ENCODE measurements at places on chromosomes 6 and 20.

DNA sequence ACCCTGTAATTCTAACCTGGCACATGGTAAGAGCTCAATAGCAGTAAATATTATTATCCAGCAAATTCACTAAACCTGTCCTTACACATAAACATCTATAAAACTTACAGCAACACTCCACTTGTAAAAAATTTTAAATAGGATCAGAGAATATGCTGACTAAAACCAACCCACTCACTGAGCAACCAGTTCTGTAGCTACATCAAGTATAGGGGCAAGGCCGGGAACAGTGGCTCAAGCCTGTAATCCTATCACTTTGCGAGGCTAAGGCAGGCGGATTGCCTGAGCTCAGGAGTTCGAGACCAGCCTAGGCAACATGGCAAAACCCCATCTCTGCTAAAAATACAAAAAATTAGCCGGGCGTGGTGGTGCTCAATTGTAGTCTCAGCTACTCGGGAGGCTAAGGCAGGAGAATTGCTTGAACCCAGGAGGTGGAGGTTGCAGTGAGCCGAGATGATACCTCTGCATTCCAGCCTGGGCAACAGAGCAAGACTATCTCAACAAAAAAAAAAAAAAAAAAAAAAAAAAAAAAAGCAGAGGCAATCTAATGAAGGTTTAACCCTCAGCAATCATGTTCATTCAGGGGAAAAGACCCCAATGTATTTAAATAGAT lies 6.8 kb downstream of the STAU1 start:
- DNase-seq: no peak

GRCh38 chr6:81834141-81834681 lies 81.7 kb upstream of the TENT5A start:
- no peak for DNase-seq

GRCh38 chr20:57930351-57930750 lies 220.5 kb upstream of the PMEPA1 start:
- no peak for DNase-seq

- no peak for DNase-seq
These were observed 48.9 kb downstream of the HIVEP1 start for GRCh38 chr6:12060780-12061609.

- no peak for DNase-seq
These were observed 150.8 kb upstream of the RIPOR2 start for GRCh38 chr6:25086500-25087091.

DNA sequence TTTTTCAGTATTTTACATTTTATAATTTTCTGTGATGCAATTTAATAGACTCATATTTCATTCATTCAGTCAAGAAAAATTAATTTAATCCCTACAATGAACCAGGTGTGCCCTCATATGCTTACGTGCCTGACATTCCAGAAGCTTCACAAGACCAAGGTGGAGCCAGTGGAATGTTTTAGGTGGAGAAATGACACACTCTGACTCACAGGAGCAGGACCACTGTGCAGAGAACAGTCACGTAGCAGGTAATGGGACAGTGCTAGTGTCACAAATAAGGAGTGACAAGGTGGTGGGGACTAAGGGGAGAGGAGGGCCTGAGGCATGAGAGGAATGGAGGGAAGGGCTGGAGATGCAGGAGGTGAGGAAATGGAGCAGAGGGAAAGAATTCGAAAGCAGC lies 37.0 kb upstream of the HLA-G start:
- DNase-seq: no peak

DNA sequence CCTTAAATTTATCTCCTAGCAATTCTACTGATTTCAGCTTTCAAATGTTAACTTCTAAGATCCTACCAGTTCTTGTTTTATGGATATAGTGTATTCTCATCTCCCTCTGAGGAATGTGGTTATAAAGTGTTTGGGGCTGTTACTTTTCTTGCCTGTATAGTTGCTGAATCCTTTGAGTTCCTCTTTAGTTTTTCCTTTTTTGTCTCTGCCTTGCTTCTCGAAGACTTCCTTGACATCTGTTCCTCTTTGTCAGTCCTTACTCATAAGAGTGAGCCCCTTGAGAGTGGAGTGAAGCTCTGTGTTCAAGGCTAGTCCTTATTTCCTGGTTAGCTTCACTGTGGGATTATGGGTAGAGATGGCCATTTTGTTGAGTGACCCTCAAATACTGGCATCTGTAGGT lies 84.6 kb downstream of the ELOVL4 start:
- no peak for DNase-seq

GRCh38 chr6:162147805-162148204 lies 579.8 kb downstream of the PRKN start:
- DNase-seq: no peak

- no peak for DNase-seq
These were observed 71.1 kb upstream of the NFATC2 start for GRCh38 chr20:51613580-51613979.

DNA sequence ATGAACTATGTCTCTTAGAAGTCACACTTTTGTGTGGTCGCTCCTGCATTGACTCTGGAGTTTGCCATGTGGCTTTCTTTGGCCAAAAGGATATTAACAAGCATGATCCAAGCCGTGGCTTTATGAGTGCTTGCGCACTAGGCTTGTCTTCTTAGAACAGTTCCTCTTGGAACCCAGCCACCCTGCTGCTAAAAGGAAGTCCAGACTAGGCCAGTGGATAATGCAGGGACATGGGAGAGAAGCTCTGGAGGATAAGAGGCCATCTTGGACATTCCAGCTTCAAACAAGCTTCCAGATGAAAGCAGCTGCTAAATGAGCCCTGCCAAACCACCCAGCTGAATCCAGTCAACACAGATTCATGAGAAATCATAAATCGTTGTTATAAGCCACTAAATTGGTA lies 346.4 kb downstream of the CDC5L start:
- DNase-seq: no peak

DNA sequence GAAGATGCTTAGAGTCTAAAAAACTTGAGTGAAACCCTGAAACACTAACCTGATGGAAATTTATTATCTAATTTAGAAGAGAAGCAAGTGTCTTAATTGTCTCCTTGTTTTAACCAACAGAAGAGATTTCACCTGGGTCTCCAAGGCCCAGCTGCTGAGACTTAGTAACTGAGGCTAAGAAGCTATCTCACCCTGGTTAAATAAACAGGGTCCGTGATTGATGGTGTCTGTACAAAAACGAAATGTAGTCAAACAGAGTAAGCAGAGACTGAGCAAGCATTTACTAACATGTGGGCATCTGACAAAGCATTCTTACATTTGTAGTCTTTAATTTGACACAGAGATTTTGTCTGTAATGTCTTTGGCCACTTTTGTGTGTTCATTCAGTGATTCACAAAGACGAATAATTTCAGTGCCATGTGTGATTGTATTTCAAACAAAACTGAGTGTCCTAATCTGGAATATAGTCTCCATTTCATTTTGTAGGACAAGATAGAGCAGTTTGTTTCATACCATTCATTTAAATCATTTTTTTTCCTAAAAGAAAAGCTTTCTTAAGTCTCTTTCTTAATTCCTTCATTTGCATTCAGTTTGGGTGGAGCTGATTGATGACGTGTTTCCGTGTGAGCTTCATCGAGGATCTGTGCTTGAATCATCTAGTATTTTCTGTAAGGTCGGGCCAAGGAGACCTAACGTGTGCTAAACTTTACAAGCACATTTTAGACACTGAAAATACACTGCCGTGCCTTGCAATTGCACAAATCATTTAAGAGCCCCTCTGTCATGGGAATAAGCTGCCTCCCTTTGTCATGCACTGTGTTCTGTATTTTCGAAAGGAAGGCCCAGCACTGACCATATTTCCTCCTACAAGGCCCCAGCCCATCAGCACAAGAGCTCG lies 170.6 kb upstream of the QKI start:
- DNase-seq: no peak

GRCh38 chr6:105855433-105855832 lies 230.7 kb upstream of the PRDM1 start:
- no peak for DNase-seq

- no peak for DNase-seq
These were observed 45.1 kb downstream of the MAFB start for GRCh38 chr20:40643891-40644290.

DNA sequence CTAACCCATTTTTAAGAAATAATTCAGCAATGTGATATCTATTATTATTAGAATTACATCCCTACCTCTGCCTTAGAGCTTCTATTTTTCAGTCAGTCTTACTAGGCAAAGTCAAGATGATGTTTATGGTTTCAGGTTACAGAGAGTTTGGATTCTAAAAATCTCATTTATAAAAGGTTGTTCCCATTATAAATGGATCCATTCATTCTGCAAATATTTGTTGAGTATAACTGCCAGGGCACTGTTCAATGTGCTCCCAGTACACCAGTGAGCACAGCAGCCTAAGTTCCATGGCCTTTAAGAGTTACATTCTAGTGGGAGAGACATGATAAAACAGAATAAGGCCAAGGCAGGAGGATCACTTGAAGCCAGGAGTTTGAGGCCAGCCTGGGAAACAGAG lies 75.9 kb upstream of the EYA4 start:
- no peak for DNase-seq

- DNase-seq: no peak
These were observed 24.5 kb downstream of the ILRUN start for GRCh38 chr6:34671801-34672656.

GRCh38 chr6:111992851-111993250 lies 61.1 kb upstream of the CCN6 start:
- no peak for DNase-seq

GRCh38 chr6:104887350-104887749 lies 27.6 kb upstream of the HACE1 start:
- DNase-seq: no peak

DNA sequence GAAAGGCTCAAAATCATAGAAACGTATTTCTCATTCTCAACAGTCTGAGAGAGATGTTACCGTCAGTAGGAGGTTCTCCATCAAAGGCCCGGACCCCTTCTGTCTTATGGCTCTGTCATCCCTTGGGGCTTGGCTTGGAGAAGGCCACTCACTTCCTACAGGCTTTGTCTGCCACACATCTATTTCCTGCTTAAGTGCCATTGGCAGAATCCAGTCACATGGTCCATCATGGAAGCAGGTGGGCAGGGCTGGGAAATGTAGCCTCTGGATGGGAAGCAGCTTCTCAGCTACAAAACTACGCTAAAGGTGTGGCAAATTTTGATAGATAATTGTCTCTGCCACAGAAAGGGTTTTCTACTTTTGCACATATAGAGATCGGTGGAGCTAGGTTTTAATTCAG lies 12.6 kb upstream of the ZFP64 start:
- no peak for DNase-seq

DNA sequence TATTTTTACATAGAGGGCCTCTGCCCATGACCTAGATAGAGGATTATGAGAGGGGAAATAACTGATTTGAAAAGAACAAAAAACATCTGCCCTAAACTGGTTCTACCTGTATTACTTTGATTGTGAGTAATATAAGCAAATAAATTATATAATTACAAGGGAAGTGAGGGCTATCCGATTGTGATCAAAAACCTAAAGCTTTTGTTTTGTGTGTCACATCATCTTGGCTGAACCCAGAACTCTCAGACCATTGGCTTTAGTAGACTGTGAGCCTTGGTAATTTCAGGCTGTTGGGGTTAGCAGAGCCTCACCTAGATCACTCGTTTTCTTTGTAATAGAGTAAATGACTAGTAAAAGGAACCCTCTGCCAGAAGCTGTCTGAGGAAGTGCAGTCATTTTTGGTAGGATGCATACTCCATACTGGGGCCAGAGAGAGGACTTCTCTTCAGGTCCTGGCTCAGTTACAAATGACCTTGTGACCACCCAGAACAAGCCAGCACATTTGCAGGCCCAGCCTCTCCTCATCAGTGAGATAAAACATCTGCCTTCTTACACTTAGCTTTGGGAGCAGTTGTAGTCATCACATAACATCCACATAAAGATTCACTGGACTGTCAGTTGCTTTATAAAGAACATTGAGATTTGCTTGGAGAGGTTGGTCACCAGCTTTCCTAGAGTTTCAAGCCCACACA lies 13.5 kb downstream of the STK35 start:
- no peak for DNase-seq

GRCh38 chr6:29558439-29559079 lies 973 bp downstream of the UBD start:
- DNase-seq: no peak

DNA sequence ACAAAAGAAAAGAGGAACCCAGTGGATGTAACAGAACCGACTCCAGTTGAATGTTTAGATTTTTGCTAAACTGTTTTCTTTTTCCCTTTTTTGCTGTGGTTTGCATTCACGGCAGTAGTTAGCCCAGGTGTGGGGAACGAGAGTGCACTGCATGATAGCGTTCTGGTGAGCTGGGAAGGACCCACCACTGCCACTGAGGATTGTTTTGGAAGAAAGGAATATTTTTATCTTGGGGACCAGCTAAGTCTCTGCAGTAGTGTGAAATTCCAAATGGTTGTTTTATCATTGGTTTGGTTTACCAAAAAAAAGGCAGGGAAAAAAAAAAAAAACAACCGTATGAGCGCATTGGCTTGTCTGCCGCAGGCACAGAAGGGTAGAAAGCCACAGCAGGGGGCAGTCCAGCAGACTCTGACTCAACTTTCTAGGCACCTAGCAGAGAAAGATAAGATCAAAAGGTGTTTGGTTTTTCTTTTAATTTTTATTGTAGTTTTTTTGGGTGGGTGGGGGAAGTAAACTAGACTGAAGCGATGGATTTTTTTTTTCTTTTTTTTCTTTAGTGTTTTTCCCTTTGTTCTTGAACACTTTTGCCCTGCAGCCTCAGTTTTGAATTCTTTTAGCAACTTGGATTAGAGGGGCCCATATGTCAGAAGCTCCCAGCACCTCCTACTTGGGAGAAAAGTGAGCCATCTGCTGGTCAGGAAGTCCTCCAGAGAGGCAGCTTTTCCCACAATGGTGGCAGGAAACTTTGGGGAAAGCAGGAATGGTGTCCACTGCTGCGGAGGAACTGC lies 13.5 kb upstream of the RAB5IF start:
- DNase-seq: peak; percentile 30

DNA sequence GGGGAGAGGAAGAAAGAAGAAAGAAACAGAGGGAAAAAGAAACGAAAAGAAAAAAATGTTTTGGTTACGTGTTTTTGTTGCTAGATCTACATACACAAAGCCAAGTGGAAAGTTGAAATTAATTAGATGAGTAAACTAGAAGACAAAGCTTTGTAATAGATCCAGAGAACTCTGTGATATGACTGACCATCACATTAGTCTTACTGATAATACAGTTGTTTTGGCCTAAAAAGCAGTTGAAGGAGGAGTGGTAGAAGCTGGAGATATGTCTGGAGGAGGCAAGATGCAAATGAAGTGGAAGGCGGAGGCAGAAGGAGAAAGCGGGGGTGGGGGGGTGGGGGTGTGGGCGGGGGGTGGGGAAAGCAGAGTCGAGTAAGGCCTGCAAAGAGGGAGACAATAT lies 500.1 kb upstream of the ID4 start:
- DNase-seq: no peak

DNA sequence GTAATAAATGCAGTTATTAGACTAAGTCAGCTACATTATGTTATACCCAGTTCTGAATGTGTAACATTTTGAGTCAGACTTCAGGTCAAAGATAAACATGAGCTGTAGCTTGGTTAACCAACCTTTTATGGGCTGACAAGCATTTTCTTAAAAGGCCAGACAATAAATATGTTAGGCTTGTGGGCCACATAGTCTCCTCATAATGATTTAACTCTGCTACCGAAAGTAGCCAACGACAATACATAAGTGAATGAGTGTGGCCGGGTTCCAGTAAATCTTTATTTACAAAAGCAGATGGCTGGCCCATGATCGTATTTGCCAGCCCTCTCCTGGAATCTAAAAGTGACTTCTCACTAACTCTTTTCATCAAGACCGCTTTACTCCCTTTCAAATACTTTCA lies 49.9 kb downstream of the ATG5 start:
- DNase-seq: no peak

GRCh38 chr20:48622421-48622820 lies 205.4 kb downstream of the PREX1 start:
- DNase-seq: no peak
